Frontal cortex (tissue), 4 donors: ENCODE measurements at places on chromosomes 12 and 14. TPM values are rescaled to one million over a fixed set of nuclear protein-coding genes. Genes with fewer than 3 reads are reported as not detected.

The PTGER2 gene
- total RNA-seq: under 0.01 TPM

The PTCSC3 gene
- not detected for total RNA-seq

The SLC5A8 gene
- 3.3 TPM for total RNA-seq

The DEGS2 gene
- total RNA-seq: 0.41 TPM

The FGD4 gene
- 81.9 TPM for total RNA-seq

The MFAP5 gene
- total RNA-seq: 0.41 TPM

The FRMD6 gene
- 13.5 TPM for total RNA-seq

The TRPV4 gene
- not detected for total RNA-seq

The CLEC1B gene
- total RNA-seq: not detected

The DENR gene
- total RNA-seq: 48.9 TPM

The REM2 gene
- total RNA-seq: 2.4 TPM

The PLEKHG7 gene
- not detected for total RNA-seq

The WDR20 gene
- 39.5 TPM for total RNA-seq
